Liver (tissue), 10 donors: ENCODE measurements at places on chromosomes 13 and 19.

DNA sequence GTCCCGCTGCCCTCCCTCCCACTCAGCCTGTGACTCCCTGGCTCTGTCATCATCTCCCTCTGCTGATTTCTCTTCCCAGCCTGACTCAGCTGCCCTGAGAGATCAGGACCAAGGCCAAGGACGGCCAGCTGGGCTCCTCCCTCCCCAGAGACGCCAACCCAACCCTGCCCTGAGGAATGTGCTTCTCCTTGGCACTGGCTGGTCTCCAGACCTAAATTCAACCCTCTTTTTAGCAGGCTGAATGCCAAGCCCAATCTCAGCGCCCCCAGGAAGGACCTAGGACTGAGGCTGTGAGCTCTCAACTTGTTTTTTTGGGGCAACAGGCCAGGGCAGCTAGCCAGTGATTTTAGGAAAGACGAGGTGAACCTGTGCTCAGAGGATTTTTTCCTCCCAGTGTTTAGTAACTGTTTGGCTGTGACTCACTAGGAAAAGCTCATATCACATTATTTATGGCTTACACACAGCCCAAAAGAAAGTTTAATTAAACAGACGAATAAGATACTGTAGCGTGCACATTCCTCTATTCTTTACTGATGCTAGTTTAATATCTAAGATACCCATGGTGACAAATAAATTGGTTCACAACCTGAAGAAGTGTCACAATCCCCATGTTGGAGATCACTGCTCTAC lies 7.4 kb upstream of the IGFL1 start:
- no peak for DNase-seq

DNA sequence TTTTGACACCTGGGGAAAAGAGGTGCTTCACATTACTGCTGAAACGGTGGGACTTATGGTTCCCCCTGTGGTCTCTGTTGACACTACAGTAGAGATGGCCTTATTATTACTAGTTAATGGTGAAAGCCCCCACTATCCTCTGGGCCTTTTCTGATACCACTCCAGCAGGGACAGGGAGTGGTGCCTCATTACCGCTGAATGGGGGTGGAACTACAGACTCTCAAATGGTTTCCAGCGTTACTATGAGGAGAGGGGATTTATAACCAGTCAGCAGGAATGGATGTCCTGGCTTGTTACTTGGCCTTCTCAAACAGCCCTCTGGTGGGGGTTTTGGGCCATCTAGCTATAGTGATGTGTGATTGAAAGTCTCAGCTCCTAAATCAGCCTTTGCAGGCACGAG lies 96.7 kb upstream of the DIAPH3 start:
- no peak for DNase-seq

DNA sequence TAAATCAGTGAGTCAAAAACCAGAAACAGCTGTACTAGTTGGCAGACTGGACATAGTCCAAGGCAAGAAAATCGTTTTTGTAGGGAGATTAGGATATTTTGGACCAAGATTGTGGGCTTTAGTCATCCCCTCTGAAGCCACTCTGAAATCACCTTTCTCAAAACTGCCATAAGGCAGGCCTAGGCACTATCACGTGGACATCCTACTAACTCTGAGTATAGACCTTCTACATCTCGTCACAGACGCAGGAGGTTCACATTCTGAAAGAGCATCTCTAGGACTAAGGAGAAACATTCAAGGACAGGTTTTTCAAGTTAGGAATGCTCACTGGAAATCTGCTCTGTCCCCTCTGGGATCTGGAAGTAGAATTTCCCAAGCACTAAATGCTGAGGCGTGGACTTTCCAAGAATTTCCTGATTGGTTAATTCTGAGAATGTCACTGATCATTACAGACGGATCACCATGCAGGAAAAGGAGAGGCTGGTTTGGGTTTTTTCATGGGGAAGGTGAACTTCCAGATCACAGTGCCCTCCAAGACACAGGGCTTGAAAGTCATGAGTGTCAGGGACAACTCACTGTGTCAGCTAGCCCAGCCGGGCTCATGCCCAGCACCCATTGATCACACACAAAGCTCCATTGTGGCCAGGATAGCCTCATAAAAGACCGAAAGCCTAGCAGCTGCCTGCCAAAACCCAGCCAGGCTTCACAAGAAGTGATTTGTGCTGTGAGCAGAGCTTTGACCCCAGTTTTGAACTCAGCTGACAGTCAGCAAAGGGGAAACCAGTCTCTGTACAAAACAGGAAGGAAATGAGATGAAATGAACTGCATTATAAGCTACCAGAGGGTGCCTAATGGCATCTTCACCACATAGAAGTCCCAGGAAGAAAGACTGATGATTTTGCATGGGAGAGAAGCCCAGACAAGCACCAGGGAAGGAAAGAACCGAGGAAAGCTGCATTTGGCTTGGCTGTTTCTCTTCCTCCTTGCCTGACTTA lies 2.7 kb upstream of the RUBCNL start:
- DNase-seq = no peak

GRCh38 chr13:75864718-75865117 lies 228.6 kb downstream of the LMO7 start:
- no peak for DNase-seq

GRCh38 chr13:20682061-20682460 lies 21.4 kb upstream of the IL17D start:
- no peak for DNase-seq

- DNase-seq = no peak
These were observed 764.9 kb downstream of the LIG4 start for GRCh38 chr13:107450431-107450830.

DNA sequence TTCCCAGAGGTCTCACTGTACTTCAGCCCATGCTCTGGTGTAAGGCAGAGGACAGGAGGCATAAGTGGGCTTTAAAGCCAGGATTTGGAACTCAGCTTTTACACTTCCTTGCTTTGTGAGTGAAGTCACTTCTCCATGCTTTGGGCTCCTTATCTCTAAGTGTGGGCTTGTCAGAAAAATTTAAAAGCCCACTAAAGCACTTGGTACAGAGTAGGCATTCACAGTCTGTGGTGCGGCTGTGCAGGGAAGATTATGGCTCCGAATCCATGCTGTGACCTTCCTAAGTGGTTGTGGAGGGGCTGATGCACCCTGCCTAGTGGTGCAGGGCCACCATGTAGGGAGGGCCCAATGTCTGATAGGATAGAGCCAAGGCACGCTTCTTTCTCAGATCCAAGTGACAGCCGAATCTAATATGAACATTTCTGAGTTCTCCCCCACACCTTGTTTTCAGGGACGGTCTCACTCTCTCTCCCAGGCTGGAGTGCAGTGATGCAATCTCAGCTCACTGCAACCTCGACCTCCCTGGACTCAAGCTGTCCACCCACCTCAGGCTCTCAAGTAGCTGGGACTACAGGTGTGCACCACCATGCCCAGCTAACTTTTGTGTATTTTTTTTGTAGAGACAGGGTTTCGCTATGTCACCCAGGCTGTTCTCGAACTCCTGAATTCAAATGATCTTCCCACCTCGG lies 6.9 kb downstream of the TIMM29 start:
- no peak for DNase-seq

DNA sequence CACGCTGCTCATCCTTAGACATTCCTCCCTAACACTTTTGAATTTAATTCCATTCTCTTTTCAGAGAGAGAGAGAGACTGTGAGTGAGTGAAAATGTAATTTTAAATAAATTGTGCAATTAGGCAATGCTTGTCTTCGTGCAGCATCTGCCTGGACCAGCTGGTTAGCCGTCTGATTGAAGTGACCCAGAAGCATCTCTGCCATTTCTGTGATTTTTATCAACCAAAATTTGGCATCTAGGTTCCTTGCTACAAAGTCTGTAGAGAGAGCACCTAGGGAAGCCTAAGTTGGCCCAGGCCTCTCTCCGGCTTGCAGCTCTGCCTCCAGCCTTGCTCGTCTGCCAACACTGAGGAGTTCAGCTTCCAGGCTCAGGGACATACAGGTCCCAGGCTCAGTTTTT lies 138.6 kb upstream of the GPR12 start:
- no peak for DNase-seq

DNA sequence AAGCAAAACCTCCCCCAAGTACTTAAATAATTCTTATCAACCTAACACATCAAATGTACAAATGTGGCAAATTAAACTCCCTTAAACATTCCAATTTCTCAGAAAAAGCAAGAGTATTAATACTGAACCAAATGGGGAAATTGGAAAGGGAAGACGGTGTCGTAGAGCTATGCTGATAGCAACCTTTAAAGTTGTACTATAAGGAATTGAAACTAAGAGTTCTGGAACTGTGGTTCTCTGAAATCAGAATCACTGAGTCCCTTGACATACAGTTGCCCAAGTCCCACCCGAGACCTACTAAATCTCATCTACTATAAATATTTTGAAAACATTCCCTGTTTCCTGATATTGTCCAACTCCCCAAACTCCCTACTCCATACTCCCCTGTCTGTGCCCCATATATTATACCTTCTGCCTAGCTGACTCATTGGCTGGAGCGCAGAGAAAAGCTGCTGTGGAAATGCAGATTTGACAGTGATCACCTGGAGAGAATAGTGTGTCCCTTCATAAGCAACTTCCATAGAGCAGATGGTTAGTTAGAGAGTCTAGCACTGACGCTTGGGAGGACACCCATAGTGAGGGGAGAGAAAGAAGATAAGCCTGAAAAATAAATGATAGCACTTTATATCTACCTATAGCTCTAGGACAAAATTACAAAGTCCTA lies 51.4 kb upstream of the ITM2B start:
- no peak for DNase-seq

DNA sequence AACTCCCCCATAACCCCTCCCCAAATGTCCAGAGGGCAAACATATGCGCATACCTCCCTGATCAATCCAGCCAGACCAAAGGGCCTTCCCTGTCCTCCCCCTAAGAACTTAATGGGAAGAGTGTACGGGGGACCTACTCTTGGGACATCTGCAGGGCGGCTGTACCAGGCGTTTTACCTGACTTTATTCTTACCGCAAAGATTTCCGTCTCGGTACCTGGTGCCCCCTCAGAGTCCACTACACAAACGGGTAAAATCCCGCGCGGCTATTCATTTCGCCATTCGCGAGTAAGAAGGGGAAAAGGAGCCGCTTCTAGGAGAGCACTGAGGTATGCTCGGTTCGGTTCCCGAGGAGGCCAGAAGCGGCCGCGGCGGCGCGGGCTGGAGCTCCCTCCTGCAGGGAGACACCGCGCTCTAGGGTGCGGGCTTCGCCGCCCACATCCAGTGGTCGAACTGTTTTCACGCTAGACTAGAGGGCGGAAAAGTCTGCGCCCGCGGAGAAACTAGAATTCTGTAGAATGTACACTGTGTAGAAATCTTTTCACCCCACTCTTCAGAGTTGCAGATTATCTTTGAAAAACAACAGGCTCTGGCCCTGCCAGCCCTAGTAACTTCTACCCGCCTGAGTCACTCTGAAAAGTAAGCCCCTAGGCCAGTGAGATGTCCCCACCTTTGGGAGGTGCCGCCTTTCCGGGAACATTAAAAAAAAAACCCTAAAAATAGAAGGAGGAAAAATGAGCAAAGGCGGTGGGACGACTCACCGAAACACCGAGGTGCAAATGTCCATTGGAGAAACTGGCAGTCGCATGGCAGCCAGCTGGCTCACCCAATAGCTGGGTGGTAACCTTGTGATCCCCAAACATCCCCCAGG lies 3.8 kb upstream of the TSHZ3 start:
- DNase-seq = no peak

DNA sequence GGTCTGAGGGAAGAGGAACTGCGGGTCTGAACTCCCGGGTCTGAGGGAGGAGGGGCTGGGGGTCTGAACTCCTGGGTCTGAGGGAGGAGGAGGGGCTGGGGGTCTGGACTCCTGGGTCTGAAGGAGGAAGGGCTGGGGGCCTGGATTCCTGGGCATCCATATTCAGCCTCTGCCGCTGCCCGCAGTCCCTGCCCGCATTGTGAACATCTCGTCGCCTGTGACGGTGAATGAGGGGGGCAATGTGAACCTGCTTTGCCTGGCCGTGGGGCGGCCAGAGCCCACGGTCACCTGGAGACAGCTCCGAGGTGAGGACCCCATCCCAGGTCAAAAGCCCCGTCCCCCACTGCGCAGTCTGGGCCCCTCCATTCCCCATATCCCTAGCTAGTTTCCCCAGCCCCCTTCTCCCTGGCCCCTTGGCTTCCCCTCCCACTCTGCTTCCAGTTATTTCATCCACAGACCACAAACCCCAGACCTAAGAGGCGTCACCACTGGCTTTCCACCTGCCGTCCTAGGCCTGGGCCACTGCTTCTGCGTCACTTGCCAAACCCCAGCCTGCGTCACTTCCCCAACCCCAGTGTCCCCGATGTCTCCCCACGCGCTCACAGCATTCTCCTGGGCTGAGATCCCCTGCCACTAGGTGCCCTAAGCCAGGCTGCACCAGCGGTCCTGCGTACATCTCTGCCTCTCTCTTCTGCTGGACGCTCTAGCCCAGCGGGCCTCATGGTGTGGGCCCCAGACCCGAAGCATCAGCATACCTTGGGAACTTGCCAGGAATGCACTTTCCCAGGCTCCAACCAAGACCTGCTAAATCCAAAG lies 13.9 kb downstream of the IGLON5 start:
- DNase-seq = no peak

DNA sequence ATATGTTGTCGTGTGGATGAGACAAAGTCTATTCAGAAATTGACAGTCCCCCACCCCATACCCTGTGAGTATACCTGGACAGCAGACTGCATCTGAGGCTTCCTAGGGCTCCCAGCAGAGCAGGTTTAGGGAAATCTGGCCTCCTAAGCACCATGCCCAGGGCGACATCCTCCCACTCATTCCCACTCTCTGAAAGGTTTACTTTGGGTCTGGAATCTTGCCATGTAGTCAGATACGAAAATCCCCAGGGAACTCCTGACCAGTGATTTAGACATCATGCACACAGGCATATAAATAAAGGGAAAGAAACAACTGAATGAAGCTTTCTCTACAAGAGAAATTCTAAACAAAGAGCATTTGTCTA lies 717 bp upstream of the NALCN start:
- no peak for DNase-seq
